ENCODE measurements at places on chromosomes 2 and 18.

DNA sequence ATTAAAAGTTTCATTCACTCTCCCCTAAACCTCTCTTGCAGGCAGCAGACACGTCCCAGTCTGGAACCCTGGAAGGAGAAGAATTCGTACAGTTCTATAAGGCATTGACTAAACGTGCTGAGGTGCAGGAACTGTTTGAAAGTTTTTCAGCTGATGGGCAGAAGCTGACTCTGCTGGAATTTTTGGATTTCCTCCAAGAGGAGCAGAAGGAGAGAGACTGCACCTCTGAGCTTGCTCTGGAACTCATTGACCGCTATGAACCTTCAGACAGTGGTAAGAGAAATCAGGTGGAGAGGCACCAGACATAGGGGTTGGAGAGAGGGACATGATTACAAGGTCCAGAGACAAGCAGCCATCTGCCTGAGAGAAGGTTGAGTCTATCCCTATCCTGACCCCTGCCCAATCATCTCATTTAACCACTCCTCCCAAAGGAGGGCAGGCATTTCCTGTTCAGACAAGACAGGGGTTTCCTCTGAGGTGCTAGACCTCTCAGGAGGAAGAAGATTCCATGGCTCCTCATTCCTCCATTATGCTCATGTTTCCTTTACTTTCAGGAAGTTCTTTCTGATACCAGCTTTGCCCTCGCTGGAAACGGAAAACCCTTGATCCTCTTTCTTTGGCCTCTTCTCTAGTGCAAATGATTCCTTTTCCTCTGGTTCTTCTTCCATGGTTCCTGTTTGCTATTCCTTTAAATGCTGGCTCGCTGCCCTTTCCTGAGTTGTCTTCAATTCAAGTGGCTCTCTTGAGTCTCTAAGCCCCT is 15.1 kb downstream of the PLCD4 start:
- no peak for DNase-seq

- DNase-seq, result no peak
Observed at GRCh38 chr18:23341383-23341782, 111.7 kb upstream of the RIOK3 start.

DNA sequence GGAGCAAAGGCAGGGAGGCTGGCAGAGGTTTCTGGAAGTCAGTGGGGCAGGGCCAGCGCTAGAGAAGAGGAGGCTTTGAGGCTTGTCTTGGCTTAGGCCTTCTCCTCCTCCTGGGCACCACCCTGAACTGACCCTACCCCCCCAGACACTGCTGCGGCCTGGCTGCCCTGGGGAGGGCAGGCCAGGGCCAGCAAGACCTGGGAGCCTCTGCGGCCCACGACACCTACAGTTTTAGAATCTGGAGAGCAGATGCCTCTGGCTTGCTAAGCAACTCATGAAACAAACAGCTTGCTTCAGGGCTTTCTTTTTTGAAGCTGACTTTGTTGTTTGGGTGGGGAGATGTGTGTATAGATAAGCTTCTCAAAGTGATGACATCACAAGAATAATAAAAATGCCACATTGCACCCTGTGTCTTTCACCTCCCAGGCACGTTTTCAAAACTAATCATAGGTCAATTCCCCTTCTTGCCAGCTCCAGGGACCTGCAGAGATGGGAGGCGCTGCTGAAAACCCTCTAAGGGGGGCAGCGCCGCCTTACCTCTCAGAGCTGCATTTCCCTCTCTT is 46.2 kb upstream of the SMAD7 start:
- DNase-seq, result no peak

DNA sequence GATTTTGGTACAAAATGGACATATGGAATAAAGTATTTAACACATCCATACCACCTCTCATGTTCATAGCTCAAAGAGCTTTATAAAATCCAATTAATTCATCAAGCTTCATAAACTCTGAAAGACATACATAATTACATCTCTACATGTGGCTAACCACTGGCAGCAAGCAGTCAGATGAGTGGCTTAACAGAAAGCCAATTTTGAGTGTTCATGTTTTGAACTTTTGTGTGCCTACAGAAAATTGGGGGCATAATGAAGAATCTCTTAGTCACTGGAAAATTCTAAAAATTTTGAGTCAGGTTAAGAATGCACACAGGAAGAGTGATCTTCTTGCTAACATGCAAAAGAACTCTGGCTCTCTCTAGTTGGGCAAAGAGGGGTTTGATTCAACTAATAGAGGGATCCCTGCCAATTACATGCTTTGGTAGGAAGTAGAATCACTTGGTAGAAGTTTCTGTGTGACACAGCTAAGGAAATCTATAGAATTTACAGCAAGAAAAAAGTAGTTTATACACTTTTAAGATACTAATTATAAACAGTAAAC is 287.4 kb downstream of the NOL4 start:
- no peak for DNase-seq

- DNase-seq, result no peak
Observed at GRCh38 chr2:56244911-56245530, 61.2 kb downstream of the CCDC85A start.

GRCh38 chr18:55220523-55220922 is 261.3 kb upstream of the CCDC68 start:
- no peak for DNase-seq

DNA sequence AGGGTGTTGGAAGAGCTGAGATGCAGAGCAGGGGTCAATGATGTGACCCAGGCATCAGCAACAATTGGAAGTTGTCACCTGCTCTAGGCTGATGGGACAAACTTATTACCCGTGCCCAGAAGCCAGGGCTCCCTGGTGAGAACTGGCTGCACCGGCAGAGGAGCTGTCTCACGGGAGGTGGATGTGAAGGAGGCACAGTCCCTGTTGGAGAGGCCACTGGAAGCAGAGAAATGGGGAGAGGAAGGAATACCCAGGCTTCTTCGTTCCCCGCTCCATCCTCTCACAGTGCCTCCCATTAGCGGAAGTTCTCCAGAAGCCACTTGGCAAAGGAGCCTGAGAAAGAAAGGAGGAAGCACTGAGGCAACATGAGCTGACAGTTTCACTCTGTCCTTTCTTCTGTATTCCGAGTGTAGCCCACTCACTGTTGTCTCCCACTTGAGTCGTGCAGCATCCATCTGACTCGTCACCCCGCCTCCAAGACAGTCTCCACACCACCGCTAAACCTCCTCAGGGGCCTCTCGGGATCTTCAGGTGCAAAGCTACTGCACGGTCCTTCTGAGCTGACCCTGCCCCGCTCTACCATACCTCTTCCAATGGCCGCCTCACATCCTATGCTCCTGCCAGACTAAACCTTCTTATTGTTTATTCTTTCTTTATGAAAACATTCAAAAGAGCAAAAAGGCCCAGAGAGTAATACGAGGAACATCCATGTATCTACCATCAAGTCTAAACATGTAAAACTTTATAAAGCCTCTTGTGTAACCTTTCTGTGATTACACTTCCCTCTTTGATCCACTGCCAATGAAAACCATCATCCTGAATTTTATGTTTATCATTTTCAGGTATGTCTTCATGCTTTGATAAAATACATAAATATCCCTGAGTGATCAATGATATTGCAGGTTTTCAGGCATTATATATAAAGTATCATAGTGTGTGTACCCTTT is 19.1 kb upstream of the AFTPH start:
- no peak for DNase-seq

DNA sequence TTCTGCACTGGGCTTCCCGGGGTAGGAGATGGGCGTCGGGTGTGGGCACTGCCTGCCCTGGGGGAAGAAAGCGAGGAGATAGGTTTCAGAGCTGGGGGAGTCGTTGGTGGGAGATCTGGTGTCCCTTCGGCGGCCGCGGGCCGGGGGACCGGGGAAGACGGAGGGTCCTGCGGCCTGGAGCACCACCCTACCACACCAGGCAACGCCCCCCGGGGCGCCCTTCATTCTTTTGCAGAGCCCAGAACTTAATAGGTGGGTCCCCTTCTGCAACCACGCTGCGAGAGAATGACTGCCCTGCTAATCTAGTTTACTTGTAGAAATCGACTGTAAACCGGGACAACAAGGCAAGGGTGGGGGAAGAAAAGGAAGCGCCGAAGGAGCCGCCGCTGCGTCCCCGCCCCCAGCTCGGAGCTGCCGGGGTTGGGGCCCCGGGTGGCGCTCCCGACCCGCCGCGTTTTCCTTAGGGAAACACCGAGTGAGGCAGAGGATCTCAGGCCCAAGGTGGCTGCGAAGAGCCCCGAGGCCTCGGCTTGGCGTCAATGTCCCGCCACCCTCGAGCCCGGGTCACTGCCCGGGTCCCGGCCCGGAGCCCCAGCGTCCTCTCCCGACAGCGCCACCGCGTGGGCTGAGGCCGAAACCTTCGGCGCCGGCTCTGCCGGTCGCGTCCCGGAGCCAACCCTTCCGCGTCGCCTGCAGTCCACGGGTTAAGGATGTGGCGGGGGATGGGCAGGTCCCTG is 5.4 kb upstream of the SATB2 start:
- DNase-seq, result peak; percentile 91

DNA sequence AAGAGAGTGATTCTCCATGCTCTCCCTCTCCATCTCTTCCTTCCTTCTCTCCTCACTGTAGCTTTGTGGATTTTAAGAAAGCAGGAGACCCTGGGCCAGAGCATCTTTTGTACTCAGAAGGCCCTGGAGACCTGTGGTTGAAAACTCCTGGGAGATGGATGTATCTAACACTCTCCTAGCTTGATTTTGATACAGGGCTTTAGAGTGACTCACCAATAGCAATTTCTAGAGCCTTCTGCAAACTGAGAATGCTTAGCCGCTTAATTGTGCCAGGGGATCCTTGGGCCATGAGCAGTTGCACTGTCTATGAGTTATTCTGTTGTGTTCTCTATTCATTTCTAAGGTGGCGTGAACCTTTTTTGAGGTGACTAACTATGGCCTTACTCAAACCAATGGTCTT is 17.7 kb downstream of the HOXD1 start:
- no peak for DNase-seq

GRCh38 chr2:17519486-17519885 is 1.2 kb upstream of the RAD51AP2 start:
- no peak for DNase-seq

- DNase-seq, result no peak
Observed at GRCh38 chr2:9749546-9750223, 93.6 kb upstream of the TAF1B start.

GRCh38 chr2:11717623-11718022 is 28.8 kb upstream of the LPIN1 start:
- DNase-seq, result no peak

GRCh38 chr18:59663096-59663495 is 34.1 kb downstream of the CCBE1 start:
- DNase-seq, result no peak

DNA sequence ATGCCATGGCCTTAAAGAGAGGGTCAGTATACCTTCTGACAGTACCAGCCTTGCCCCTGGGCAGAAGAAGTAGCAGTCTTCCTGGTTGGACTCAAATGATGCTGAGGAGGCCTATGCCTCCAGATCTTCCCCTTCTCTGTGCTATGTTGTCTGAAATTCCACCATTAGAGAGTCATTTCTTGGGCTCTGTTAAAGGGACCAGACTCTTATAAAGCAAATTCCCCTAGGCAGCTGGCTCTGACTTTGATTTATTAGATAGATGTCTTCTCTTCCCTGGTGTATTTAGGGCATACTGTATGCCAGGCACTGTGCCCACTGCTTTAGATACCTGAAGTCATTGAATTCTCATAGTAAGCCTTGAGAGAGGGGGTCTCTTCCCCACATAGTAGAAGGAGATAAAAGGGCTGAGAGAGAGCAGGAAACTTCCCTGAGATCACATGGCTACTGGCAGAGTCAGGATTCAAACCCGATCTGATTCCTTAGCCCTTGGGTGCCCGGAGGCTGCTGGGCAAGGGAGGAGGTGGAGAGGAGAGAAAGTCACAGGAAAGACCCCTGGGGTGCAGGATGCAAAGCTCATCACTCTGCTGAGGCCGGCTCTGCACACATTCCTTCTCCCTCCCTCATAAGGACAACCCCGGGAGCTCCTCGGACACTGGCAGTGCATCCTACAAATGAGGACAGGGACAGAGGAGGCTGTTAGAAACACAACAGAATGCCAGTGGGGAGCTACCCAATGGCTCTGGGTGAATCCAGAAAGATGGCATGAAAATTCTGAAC is 23.0 kb downstream of the COPS9 start:
- DNase-seq, result no peak

DNA sequence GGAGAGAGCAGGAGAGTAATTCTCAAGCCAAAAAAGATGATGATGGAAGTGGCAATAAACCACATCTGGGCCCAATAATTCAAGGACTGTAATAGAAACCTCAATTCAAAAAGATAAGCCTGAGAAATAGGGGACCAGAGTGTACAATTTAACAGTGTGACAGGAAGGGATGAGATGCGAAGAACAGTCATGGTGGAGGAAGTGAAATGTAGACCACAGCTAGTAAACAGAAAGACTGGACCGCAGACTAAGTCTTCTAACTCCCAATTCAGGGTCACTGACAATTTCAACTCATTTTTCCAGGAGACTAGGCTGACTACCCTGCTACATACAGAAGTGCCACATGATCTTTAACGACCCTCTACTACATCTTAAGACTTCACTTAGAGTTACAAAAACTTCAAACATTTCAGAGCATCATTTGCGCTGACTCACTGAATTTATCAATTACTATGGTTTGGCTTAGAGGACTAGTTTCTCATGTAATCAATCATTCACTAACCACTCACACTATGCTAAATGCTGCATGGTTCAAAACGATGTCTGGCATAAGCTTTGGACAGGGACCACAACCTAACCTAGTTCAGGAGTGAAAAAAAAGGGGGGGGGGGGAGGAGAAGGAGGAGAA is 9.0 kb downstream of the CUL3 start:
- DNase-seq, result no peak

DNA sequence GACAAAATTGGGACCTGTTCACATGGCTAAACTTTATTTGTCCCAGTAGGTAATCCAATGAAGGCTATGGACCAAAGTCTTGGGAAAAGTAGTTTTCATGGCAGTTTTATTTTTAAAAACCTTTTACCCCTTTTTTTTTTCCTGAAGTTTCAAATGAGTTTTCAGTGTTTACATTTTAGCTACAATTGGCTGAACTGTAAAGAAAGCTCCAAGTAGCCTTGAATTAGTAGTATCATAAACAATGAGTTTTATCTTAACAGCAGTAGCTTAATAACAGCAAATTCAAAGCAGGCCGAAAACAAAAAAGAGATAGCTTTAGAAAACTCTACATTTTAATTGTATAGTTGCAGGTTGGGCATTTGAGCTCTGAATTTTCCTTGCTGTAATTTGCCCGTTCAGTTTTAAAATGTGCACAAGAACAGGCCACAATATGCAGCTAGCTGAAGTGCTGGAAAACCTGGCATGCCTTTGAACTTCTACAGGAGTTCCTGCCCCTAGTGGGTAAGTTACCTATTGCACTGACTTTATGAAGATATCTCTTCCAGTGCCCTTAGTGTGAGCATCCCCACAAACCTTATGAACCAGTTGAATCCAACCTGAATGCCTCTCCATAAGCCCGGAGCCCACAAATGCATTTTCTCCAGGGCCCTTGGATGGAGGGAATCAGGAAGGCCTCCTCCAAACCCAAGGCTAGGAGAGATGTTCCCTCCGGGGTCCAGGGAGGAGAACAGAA is 106.7 kb downstream of the XRCC5 start:
- DNase-seq, result no peak

DNA sequence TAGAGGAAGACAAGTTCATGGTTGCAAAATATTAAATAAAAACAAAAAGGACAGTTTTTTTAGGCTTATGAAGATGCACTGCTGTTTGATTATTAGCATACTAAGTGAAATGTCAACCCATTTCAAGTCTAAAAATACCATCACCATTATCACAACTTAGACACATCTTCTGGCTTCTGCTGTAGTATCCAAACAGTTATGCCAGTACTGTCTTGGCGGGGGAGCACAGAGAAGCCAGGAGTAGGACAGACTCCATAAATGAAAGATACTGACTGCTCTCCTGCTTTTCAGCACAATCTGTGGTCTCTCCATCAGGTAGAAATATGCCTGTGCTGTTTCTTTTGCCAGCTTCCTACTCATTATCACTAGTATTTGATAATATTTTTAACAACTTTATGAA is 179.2 kb upstream of the DSEL start:
- no peak for DNase-seq

Data from ecto neural progenitor cell (in vitro differentiated cells).